ENCODE measurements at places on chromosomes 5 and 9.

- no peak for DNase-seq
Measured at GRCh38 chr5:142618130-142618523, 67.8 kb downstream of the FGF1 start.

DNA sequence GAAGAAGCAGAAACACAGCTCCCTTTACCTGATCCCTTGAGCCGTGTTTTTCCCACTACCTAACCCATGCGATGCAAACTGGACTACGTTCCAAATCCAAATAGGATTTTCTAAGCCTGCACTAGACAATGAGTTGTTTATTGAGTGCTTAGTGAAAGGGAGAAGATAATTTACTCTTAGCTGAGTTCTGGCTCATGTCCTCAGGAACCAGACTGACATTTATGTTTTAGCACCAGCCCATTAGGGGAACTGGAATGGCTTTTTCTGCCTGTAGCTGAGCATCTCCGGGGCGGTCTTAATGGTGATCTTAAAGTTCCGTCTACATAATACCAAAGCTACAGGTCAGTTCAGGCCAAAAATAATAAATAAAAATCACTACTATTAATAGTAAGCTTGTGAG is 81.5 kb downstream of the SH3TC2 start:
- DNase-seq: no peak

GRCh38 chr5:61342071-61342501 is 10.0 kb downstream of the ZSWIM6 start:
- no peak for DNase-seq

- no peak for DNase-seq
Measured at GRCh38 chr9:78032730-78033457, 1.3 kb upstream of the GNAQ start.

DNA sequence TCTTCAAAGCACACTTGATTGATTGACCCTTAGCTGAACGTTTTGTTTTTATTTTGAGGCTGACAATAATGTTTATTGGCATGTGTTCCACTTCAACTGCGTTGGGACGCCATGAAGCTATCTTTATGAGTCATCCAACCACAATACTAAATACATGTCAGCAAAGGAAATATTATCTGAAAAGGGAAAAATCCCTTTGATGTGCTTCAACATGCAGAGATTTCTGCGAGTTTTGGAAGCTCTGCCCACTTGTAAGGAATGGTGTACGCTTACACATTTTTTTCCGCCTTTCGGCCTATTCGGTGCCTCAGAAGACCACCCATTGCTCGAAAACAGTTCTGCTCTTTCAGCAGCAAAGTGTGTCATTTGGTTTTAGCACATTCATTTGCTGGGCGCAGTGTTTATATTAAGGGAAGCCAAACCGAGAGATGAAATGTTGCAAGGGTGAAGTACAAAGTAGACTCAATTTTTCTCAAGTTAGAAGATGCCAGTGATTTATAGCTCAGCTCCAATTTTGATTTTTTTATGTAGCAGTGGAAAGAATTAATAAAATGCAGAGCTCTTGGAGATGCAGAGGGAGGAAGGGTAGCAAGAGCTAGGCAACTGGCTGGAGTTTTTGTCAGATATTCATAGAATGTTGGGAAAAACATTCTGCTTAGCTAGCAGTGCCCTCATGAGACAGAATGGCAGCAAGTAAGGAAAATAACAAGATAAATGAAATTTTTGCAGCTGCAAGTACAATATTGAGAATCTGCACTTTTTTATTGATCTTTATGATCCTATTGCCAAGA is 68.9 kb downstream of the PRDM6 start:
- no peak for DNase-seq

DNA sequence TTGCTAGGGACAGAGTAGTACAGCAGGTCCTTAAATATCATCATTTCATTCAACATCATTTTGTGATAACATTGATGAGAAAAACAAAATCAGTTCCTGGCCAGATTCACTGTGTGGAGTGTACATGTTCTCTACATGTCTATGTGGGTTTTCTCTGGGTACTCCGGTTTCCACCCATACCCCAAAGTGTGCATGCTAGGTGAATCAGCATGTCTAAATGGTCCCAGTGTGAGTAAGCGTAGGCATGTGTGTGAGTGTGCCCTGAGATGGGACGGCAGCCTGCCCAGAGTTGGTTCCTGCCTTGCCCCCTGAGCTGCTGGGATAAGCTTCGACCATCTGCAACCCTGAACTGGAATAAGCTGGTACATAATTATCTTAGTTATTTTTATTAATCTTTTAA is 16.5 kb upstream of the GLIS3 start:
- DNase-seq: no peak

DNA sequence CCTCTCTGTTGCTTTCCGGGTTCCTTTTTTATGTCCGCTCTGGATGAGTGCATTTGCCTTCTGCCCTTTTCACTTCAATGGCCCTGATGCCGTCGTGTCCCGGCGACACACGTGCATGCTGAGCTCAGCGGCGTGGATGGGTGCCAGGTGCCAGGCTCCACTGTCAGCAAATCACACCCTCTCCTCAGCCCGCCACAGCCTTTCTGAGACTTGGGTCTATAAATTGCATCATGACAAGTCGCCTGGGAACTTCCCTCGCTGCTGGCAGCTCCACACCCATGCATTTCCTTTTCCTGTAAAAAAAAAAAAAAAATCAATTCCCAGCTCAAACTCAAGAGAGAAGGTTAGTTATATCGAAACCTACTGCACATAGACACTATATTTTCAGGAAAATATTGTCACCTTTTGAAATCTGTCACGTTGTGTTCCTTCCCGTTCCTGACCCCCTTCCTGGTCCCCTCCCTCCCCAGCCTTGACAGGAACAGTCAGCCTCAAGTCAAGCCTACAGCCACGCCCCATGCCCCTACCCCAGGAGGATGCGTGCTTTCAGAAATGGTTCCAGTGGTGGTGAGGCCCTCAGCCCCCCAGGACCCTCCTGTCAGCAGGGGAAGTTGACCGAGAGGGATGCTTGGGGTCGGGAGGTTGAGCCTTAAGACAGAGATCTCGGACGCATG is 110.3 kb upstream of the PTCH1 start:
- DNase-seq: no peak

DNA sequence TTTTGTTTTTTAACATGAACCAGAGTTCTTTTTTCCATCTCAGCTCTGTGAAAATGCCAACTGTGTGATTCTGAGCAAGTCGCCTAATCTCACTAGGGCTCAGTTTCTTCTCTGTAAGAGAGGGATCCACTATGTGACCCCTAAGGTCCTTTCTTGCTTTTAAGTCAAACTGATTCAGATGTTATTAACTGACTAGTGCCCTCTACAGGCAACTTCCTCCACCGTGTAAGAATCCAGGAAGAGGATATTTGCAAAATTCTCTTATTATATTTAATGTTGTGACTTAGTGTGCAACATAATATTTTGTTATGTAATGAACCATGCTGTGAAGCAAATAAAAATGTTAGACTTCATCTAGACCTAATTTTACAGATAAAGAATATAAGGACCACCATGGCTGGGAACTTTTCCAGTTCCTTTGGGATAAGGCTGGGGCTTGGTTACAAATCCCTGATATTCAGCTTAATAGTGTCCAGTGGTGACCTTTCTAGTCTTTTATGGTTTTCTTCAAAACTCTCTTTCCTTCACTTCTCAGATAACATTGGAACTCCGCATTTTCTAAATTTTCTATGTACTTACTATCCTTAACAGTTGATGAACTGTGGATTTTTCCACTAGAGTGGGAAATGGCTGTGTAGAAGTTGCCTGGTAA is 244.7 kb downstream of the PIK3R1 start:
- DNase-seq: peak; percentile 35

DNA sequence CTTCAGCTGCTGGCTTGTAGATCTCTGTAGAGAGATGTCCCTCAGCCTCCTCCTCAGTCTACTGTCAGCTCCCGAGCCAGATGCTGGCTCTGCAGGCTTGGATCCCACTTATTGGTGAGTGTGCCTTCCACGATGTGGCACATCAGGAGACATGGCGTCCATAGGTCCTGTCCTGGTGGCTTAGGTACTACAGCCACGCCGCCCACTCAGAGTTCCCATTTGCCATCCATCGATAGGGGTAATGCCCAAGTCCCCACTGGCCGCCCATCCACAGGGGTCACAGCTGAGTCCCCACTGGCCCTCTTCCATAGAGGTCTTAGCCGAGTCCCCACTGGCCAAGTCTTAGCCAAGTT is 17.3 kb downstream of the EXOC3 start:
- DNase-seq: no peak

DNA sequence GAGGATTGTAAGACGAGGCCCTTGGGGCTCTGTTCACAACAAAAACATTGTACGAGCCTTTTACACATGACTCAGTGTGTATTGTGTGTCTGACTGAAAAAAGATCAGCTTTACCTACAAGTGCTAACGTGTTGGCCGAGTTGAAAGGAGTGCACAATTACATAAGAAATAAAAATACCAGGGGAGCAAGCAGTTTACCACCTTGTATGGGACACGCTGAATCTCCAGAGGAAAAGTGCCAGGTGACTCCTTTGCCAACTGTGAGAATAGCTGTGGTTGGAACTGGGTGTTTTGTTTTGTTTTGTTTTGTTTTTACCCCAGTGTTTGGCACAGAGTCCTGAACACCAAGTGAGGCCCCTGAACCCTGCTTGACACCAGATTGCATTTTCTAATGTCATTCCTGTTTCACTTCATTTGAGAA is 32.8 kb upstream of the ZSWIM6 start:
- DNase-seq: no peak

GRCh38 chr9:5488221-5489008 is 21.9 kb upstream of the PDCD1LG2 start:
- DNase-seq: no peak

- DNase-seq: no peak
Measured at GRCh38 chr5:115785381-115786065, 30.9 kb downstream of the CDO1 start.

GRCh38 chr9:68437785-68438184 is 81.4 kb downstream of the PGM5 start:
- no peak for DNase-seq

DNA sequence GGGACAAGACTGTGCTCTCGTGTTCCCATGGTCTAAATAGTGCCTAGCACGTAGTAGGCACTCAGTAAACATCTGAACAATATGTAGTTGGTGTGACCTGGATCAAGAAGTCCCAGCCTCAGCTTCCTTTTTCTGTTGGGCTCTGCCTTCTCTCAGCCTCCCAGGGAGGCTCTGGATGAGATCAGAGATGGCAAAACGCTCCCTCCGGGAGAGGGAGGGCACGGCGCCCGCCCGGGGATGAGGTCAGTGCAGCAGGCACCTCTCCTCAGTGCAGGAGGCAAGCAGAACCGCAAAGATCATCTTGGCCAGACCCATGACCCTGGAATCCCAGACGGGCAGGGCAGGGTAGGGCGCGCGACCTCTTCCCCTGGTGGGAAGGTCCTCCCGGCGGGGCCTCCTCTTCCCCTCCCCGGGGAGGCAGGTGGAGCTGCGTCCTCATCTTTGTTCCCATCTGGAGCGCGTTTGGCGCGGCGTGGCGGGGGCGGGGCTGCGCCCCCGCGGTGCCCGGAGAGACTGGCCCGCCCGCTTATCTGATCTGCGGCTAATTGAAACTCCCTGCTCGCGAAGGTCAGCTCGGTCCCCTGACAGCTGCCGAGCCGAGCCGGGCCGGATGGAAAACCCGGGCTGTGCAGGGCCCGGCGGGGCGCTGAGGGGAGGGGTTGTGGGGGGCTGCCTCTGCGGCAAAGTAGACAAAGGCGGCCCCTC is 60.9 kb downstream of the CXXC5 start:
- peak; percentile 56 for DNase-seq

DNA sequence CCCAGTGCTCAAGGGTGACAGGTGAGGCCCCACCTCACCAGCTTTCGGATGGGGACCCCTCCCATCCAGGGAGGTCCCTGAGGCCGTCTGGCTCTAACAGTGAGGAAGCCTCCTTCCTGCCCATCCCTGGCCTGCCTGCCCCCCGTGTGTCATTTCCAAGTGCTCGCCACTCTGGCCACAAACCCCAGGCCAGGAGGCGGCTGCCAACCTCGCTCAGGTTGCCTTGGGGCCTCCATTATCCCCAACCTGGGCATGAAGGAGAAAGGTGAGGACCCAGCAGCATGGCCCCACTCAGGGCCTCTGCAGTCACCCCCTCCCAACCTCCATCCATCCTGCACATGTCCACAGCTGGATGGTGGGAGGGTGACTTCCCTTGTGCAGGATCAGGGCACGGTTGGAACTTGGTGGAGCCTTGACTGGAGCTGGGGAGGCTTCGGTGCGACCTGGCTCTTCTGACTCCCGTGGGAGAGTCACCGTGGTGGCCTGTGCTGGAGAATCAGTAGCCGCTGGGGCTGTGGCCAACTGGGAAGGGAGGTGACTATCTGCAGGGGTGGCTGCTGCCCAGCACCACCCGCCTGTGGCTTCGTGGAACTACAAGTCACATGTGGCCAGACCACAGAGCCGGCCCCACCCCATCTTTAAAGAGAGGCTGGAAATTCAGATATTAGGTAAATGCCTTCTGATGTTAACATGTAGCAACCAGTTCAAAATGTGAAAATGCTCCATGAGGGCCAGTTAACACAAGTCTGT is 37.5 kb upstream of the GFPT2 start:
- DNase-seq: no peak

GRCh38 chr5:170206216-170206615 is 26.6 kb upstream of the C5orf58 start:
- no peak for DNase-seq

DNA sequence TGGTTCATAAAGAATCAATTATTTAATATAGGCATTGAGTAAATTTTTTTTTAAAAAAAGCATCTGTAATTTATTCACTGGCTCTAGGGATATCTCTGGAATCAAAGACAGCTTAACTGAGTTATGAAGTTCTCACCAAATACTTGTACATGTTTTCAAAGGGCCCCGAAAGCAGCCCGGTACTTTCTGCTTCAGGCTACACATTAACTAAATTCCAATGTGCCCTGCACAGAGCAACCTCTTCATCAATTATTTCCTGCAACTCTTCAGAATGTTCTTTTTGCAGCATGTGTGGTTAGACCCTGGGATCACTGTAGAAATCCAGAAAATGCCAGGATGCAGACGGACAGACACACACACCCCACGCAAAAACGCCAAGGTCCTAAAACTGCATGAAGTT is 209.0 kb downstream of the EFNA5 start:
- DNase-seq: no peak

GRCh38 chr5:78242001-78242400 is 52.5 kb downstream of the AP3B1 start:
- no peak for DNase-seq

GRCh38 chr9:137694962-137695875 is 76.4 kb downstream of the EHMT1 start:
- DNase-seq: no peak

DNA sequence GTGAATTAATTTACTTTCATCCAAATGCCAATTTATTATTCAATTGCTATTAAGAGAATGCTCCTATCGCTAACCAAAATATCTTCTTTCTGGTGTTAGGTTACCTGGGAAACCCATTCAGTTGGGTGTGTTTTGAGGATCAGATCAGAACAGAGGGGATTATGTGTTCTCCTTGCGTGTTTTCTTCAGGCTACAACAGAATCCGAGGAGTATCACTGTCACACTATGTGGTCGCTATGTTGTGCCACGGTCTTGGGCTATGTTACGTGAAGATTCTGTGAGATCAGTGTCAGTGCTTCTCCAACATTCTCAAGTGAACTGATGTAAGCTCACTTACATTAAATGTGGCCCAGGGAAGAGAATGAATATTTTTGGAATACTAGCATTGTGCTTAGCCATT is 39.0 kb downstream of the ADCY2 start:
- DNase-seq: no peak

All from GM10248 (cell line).